ENCODE measurements at places on chromosomes 1 and 21. TPM values are rescaled to one million over a fixed set of nuclear protein-coding genes. Genes with fewer than 3 reads are reported as not detected.
A peak's percentile ranks its signal among the peaks of the same experiment; 100 is the strongest.

Gene FLG
- total RNA-seq, result not detected

Gene CYP4A22
- total RNA-seq, result not detected

Gene FCRL5
- total RNA-seq, result 0.90 TPM

GRCh38 chr1:112143871-112144441, 154.5 kb upstream of the KCND3 start:
- H3K27me3 ChIP-seq, result no peaks in the 10 kb centered on the region
- DNase-seq, result no peak
- no peak overlapping the region for H3K27ac ChIP-seq
- no peaks in the 10 kb centered on the region for H3K4me1 ChIP-seq
- no peaks in the 10 kb centered on the region for H3K36me3 ChIP-seq

- H3K27me3 ChIP-seq, result no peaks in the 10 kb centered on the region
- H3K4me1 ChIP-seq, result no peaks in the 10 kb centered on the region
- no peak overlapping the region for H3K4me3 ChIP-seq
Measured at GRCh38 chr1:119469741-119470140, 37.3 kb upstream of the HSD3B1 start.

- no peak overlapping the region for H3K27ac ChIP-seq
- H3K27me3 ChIP-seq, result no peaks in the 10 kb centered on the region
- H3K4me1 ChIP-seq, result no peaks in the 10 kb centered on the region
- H3K36me3 ChIP-seq, result no peaks in the 10 kb centered on the region
Measured at GRCh38 chr1:5548266-5548665, 444.0 kb downstream of the NPHP4 start.

- no peak overlapping the region for H3K4me3 ChIP-seq
- no peak overlapping the region for H3K27ac ChIP-seq
- H3K36me3 ChIP-seq, result no peaks in the 10 kb centered on the region
- H3K4me1 ChIP-seq, result no peaks in the 10 kb centered on the region
Measured at GRCh38 chr1:184930232-184930631, 44.1 kb downstream of the NIBAN1 start.

DNA sequence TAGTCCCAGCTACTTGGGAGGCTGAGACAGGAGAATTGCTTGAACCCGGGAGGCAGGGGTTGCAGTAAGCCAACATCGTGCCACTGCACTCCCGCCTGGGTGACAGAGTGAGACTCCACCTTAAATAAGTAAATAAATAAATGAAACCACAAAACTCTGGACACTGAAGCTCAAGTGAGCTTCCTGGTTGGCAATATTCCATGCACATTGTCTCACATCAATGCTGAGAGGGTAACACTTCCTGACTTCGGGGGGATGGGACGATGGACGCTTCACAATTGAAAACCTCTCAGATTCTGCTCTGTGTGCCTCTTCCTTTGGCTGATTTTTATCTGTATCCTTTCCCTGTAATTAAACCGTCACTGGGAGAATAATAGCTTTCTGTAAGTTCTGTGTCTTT, 70.0 kb upstream of the ZNF644 start:
- no peak overlapping the region for H3K27ac ChIP-seq
- no peaks in the 10 kb centered on the region for H3K36me3 ChIP-seq
- H3K4me3 ChIP-seq, result no peak overlapping the region
- H3K4me1 ChIP-seq, result no peaks in the 10 kb centered on the region
- H3K27me3 ChIP-seq, result no peaks in the 10 kb centered on the region

DNA sequence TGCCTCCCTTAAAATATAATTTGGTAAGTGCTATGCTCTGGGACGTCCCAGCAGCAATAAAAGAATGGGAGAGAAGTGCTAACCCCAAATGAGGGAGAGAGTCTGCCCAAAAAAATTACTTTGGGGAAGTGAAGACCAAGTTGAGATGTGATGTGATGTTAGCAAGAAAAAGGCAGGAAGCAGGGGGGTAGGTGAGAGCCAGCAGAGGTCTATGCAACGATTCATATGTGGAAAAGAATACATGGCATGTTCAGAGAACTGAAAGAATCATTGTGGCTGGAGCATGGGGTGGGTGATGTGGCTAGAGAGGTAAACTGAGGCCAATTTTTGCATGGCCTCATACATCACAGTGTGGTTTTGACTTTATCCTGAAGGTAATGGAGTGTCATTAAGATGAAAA, 5.6 kb upstream of the CTPS1 start:
- H3K36me3 ChIP-seq, result no peaks in the 10 kb centered on the region
- no peak for DNase-seq
- no peaks in the 10 kb centered on the region for H3K4me1 ChIP-seq
- H3K4me3 ChIP-seq, result no peak overlapping the region
- H3K27ac ChIP-seq, result no peak overlapping the region
- H3K27me3 ChIP-seq, result no peaks in the 10 kb centered on the region

DNA sequence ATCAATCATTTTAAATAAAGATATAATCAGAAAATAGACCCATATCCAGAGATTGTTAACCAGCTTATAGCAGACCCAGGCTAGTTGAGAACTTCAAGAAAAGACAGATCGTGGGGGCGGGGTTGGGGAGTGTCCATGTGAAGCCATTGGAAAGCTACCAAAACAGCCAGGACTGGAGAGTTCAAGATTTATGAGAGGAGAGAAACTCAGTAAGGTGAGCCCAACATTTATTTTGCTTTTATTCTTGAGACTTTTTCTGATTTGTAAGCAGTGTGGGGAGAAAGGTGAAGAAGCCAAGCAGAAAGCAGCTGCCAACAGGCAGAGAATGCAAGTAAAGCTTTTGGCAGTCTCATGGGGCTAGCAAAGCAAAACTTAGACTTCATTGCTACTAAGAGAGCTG, 179.9 kb downstream of the VPS13D start:
- H3K4me1 ChIP-seq, result peaks cover 17% of the 10 kb centered on the region
- DNase-seq, result peak; percentile 83
- no peak overlapping the region for H3K4me3 ChIP-seq
- H3K36me3 ChIP-seq, result no peaks in the 10 kb centered on the region
- H3K27ac ChIP-seq, result no peak overlapping the region
- no peaks in the 10 kb centered on the region for H3K27me3 ChIP-seq

DNA sequence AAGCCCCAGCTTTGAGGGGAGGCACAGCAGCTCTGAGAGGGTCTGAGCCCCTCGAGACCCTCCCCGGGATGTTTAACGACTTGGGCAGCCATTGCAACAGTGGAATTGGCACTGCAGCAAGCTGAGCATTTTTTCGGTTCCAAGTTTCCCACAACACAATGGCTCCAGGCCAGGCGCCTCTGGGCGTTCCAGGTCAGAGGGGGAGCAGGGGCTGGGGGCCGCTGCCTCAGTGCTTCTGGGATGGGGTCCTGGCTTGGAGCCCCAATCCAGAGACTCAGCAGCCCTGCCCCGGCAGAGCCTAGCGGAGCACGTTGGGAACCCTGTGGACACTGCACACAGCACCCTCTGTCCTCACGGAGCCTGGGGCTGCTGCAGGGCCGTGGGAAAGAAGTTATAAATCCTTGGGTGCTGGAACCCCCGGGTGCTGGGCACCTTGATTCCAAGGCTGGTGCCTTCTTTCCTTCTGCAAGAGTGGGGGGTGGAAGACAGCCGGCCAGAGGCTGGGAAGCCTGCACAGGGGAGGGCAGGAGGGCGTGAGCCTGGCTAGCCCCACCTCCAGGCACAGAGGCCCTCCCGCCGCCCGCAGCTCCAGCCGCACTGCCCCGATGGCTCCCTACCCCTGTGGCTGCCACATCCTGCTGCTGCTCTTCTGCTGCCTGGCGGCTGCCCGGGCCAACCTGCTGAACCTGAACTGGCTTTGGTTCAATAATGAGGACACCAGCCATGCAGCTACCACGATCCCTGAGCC, 50.1 kb downstream of the COL18A1 start:
- peak overlapping the region; percentile 10 for H3K4me3 ChIP-seq
- DNase-seq, result no peak
- no peak overlapping the region for H3K27ac ChIP-seq
- no peaks in the 10 kb centered on the region for H3K36me3 ChIP-seq

DNA sequence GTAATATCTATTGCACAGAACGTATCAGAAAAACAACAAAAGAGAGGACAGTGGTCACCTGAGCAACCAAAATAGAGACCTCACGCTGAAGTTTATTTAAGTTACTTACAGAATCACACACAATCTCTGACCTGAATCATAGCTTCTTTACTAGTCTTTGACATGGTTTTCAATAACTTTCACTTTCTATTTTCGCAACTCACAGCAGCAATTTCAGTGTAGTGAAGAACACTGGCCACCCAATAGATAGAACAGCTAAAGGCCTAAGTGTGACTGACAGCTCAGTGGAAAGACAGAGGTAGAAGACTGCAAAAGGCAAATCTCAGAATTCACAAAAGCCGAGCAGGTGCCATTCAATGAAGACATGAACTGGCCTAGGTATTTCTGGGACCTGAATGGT, 435.6 kb upstream of the CHRM3 start:
- H3K36me3 ChIP-seq, result no peaks in the 10 kb centered on the region
- no peaks in the 10 kb centered on the region for H3K27me3 ChIP-seq
- no peak overlapping the region for H3K4me3 ChIP-seq
- H3K4me1 ChIP-seq, result no peaks in the 10 kb centered on the region
- DNase-seq, result no peak
